Putamen (tissue), 1 donor: ENCODE measurements at places on chromosomes 1 and 21.

DNA sequence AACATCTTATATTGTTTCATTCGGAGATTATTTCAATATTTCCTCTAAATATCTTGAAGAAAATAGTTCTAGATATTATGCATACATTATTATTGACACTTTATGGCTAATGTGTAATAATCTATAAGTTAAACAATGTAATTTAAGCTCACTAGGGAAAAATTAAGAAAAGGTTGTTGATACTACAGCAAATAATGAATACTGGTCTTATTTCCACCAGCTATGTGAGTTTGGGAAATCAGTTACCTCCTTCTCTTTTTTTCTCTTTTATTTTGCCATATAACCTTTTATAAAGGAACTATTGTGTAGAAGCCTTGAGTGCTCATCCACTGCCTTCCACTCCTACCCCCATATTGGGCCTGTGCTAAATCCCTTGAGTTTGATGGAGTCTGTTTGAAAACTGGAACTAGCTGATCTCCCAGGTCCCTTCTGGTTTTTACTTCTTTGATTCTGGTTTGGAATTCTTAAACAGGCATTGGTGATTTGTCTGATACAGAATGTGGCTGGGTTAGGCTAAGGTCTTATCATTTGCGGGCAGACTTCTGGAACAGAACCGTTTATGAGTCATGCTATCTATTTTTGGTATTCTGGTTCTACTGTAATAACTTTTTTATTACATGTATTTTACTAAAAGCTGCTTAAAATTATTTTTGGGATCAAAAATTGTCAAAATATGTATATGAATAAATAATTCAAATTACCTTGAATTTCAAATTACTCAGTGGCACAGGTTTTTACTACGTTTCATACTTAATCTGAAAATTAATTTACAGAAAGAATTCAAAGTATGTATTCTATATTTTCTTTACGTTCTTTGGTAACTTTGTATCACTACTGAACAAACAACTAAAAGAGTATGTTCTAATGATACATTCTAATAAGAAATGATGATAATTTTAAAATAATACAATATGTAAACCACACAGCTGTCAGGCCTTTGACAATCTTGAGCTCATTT, 5.0 kb upstream of the CDC14A start:
- no peak for DNase-seq

GRCh38 chr1:44849575-44850132, 6.6 kb upstream of the PTCH2 start:
- no peak for DNase-seq

DNA sequence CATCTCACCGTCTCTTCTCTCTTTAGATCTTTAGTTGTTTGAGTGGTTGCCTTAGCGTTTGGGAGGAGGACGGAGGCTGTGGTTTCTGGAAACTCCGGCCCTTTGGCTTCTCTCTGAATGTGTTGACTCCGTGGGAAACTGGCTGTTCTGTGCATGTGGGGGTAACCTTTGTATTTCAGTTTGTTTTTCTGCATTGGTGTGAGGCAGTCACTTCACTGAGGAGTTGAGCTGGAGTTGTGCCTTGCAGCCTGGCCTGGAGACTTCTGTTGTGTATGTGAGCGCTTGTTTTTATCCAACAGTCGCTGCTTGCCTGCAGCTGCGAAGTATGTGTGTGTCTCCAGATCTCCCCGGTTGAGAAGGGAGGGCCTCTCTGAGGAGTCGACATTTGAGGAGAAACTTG, 33.6 kb downstream of the CLDN14 start:
- no peak for DNase-seq

DNA sequence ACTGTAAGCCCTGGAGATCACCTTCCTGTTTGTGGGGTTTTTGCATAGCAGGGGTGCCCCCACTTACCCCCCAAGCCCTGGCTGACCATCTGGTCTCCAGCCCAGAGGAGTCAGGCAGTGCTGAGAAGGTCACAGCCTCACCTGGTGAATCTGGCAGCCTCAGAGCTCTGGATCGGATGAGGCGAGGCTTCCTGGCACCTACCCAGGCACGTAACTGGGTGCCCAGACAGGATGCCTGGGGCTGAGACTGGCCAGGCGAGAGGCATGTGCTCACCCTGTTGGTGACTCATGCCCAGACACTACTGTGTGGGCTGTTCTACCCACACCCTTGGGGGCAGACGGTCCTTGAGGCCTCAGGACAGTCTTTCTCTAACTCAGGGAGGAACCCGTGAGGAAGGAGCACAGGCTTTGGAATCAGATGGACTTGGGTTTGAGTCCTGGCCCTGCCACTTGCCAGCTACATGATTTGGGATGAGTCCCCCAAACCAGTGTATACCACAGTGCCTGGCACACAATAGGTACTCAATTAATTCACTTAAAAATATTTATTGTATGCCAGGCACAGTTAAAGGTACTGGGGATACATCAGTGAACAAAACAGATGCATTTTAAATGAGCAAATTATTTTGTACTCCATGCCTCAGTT, 15.1 kb upstream of the PADI3 start:
- peak; percentile 39 for DNase-seq

GRCh38 chr1:201175820-201176500, 14.7 kb upstream of the IGFN1 start:
- no peak for DNase-seq

- DNase-seq, result no peak
Observed at GRCh38 chr1:10693497-10694273, 102.8 kb downstream of the CASZ1 start.

DNA sequence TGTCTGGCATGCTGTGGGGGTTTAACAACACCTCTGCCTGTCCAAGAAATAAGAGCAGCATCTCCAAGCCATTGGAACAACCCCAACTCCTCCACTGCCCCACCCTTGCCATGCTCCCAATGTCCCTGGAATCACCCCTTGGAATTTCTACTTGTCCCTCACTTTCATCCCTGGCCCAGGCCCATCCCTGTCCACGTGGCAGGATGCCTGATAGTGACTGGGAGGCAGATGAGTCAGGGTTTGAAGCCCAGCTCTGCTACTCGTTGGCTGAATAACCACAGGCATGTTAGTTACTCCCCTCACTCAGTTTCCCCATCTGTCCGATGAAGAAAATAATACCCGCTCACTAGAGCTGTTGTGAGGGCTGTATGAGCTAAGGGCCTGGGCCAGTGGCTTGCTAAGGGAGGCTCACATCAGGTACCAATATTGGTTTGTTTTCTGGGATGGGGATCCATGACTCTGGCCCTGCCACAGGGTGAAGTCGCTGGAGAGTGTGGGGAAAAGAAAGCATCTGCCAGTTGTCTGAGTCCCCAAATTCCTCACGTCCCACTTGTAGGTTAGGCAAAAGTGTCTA, 99.4 kb upstream of the TLR5 start:
- DNase-seq, result no peak

GRCh38 chr1:113192242-113192641, 119.2 kb downstream of the LRIG2 start:
- DNase-seq, result no peak

GRCh38 chr1:47818682-47819573, 178.3 kb downstream of the TRABD2B start:
- DNase-seq, result no peak

- no peak for DNase-seq
Observed at GRCh38 chr1:3767328-3767925, 5.1 kb upstream of the SMIM1 start.

GRCh38 chr1:197339106-197340060, 71.3 kb downstream of the CRB1 start:
- no peak for DNase-seq

- no peak for DNase-seq
Observed at GRCh38 chr1:150551784-150552127, 2.5 kb downstream of the ADAMTSL4 start.

- DNase-seq, result no peak
Observed at GRCh38 chr1:231206856-231207255, 34.2 kb upstream of the GNPAT start.

DNA sequence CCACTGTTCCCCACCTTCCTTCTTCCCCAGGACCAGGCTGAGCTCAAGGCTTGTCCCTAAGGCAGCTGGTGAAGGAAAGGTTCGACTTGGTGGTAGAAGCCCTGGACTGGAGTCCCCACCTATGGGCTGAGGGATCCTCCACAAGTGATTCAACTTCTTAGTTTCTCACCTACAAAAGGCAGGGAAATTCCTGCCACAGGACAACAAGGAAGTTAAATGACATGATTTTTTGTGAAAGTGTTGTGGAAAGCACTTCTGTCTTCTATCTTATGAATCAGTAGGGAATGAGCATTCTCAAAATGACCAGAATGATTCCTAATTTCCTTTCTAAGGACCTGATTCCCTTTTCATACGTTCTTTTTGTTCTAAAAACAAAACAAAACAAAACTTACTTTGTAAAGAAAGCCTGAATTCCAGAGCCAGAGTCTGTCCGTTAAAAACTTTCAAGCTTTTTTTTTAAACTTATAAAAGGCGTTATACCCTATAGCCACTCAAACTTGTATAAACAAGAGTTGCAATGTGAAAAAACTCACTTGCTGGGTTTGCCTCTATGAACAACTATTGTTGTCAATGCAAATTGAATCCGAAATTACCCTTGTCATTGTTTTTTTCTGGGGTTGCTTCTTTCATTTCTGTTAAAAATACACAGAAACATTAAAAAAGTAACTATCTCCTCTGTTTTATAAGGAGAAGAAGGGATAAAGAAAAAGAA, 12.2 kb downstream of the KCNJ15 start:
- no peak for DNase-seq

GRCh38 chr1:71780681-71781080, 501.7 kb downstream of the NEGR1 start:
- peak; percentile 7 for DNase-seq

- no peak for DNase-seq
Observed at GRCh38 chr1:3473381-3473844, 18.9 kb downstream of the ARHGEF16 start.

- DNase-seq, result no peak
Observed at GRCh38 chr1:4027492-4028138, 127.5 kb upstream of the C1orf174 start.

DNA sequence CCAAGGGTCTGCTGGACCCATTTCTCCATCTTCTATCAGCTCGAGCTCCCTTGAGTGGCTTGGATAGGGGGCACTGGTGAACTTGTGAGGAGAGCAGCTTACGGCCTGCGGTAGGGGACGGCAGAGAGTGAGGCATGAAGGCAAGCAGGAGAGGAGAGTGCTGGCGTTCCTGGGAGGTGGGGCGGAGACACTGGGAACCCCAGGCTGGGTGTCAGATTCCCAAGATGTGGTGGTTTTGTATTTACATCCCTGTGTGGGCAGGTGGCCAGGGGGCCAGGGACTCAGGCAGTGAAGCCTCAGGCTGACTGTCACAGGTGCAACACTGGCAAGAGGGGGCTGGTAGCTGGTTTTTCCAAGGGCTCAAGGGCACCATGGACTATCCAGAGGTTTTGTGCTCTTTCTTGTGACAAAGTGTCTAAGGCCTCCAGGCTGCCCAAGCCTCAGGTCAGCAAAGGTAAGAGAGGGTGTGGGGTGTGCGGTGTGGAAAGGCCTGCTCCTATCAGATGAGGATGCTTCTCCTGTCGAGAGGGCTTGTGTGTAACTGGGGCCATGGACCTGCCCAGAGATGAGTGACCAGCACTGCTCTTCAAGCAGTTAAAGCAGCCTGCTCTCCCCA, 45.1 kb upstream of the ROR1 start:
- DNase-seq, result no peak

DNA sequence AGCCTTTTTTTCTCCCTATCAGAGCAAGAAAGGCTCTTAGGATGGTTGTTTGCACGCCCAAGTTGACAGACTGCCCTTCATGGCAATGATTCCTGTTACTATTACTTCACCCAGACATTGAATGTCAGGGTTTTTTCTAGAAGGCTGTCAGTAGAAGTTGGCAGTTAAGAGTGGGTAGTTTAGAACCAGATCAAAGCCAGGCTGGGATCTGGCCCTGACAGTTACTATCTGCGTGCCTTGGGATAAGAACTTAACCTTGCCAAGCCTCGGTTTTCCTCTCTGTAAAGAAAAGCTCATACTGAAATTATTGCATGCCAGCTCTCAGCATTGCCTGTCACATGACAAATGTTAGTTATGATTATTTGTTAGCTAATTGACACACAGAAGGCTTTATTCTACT, 58.7 kb upstream of the PPP2R5A start:
- DNase-seq, result no peak

DNA sequence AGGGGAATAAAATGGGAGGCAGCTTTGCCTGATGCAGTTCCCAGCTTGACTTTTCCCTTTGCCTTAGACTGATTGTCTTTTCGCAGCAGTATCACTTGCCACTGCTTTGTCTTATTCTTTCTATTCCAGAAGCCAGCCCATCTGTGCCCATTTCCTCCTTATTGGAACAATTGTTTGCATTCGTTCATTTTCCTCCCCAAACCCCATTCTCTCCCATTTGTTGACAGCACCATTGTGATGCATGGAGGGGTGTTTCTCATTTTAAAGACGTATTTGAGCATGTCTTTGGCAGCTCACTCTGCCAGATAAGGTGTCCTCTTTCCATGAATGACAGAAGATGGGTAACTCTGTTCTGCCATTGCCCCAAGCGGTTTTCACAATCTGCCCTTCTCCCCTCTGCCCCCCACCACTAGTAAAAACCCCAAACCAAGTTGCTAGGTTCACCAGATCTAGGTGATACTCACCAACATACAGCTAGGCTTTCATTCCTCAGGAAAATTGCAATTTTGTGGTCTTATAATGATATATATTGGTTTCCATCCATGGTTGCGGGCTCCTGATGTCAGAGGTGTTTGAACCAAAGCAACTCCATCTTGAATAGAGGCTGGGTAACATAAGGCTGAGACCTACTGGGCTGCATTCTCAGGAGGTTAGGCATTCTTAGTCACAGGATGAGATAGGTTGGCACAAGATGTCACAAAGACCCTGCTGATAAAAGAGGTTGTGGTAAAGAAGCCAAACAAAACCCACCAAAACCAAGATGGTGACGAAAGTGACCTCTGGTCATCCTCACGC, 30.8 kb downstream of the SERBP1 start:
- DNase-seq, result no peak

GRCh38 chr1:246750752-246751151, 26.5 kb downstream of the SCCPDH start:
- DNase-seq, result no peak

DNA sequence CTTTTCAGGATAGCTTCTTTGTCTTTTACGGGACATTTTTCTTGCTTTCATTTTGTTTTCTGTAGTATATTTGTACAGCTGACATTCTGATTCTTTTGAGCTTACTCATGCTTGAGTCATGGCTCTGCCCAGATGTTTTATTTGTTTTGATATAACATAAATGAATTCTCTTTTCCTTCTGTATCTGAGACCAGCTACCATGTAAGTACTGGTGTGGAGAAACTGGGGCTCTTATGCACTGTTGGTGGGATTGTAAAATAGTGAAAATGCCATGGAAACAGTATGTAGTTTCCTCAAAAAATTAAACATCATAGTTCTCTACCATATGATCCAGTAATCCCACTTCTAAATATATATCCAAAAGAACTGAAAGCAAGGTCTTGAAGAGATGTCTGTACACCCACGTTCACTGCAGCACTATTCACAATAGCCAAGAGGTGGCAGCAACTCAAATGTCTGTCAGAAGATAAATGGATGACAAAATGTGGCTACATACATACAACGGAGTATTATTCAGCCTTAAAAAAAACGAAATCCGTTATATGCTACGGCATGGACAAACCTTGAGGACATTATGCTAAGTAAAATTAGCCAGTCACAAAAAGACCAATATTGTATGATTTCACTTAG, 61.4 kb downstream of the EIF2B3 start:
- DNase-seq, result no peak
